ENCODE measurements at places on chromosomes 13 and 19.
A peak's percentile ranks its signal among the peaks of the same experiment; 100 is the strongest.

DNA sequence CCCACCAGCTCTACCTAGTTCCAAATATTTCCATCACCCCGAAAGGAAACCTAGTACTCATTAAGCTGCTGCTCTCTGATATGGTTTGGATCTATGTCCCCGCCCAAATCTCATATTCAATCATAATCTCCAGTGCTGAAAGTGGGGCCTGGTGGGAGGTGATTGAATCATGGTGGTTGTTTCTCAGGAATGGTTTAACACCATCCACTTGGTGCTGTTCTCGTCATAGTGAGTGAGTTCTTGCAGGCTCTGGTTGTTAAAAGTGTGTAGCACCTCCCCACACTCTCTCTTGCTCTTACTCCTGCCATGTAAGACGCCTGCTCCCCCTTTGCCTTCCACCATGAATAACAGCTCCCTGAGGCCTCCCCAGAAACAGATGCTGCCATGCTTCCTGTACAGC, 43.4 kb upstream of the MED4 start:
- DNase-seq: no peak

DNA sequence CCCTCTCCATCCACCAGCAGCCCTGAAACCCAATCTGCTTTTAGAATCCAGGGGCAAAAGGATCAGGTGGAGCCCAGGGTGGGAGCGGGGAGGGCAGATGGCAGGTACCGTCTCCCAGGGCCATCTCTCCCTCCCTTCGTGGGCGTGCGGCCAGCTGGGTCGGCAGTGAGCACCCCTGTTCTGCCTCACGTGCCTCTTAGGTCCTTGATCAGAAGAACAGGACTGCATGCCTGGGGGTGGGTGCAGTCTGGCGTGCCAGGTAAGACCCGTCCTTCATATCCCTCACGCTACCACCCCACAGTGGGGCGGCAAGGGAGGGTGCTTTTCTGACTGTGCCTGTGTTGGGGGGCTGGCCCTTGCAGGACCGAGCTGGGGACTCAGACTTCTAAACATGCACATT, 2.0 kb downstream of the SLC8A2 start:
- DNase-seq: no peak

DNA sequence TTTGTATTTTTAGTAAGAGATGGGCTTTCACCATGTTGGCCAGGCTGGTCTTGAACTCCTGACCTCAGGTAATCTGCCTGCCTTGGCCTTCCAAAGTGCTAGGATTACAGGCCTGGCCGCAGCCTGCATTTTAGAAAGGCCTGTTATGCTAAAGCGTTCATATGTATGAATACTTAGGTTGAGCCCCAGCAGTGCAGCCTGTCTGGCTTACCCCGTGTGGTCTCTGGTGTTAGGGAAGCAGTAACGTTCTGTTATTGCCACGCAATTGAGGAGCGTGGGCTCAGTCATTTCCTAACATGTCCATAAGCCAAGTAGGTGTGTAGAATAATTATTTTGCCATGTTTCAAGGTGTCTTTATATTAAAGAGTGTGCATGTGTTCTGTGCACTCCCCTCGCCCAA, 14.3 kb downstream of the HNRNPM start:
- no peak for DNase-seq

- no peak for DNase-seq
Observed at GRCh38 chr13:99978799-99979452, 2.7 kb upstream of the ZIC2 start.

GRCh38 chr13:73754727-73755292, 379.4 kb downstream of the KLF12 start:
- peak; percentile 12 for DNase-seq

- DNase-seq: peak; percentile 18
Observed at GRCh38 chr13:35858665-35859064, 272.5 kb downstream of the DCLK1 start.

DNA sequence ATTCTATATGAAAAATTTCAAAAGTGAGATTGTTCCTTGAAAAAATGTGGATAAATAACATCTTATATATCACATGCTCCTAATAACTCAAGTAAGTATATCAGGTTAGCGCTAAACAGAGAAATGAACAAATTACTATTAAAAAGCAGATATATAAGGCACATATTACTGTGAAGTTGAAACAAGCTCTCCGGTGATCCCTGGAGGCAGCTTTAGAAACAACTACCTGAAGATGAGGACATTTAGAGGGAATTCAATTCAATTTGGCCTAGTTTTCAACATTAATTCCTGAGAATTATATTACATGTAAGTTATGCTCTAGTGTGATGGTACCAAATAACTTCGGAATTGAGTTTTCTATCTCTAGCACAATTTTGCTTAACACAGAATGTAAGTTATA, 1373.6 kb upstream of the SPRY2 start:
- DNase-seq: no peak

GRCh38 chr19:29475469-29475868, 50.3 kb upstream of the VSTM2B start:
- no peak for DNase-seq

GRCh38 chr13:95317039-95317989, 16.1 kb upstream of the ABCC4 start:
- DNase-seq: no peak

DNA sequence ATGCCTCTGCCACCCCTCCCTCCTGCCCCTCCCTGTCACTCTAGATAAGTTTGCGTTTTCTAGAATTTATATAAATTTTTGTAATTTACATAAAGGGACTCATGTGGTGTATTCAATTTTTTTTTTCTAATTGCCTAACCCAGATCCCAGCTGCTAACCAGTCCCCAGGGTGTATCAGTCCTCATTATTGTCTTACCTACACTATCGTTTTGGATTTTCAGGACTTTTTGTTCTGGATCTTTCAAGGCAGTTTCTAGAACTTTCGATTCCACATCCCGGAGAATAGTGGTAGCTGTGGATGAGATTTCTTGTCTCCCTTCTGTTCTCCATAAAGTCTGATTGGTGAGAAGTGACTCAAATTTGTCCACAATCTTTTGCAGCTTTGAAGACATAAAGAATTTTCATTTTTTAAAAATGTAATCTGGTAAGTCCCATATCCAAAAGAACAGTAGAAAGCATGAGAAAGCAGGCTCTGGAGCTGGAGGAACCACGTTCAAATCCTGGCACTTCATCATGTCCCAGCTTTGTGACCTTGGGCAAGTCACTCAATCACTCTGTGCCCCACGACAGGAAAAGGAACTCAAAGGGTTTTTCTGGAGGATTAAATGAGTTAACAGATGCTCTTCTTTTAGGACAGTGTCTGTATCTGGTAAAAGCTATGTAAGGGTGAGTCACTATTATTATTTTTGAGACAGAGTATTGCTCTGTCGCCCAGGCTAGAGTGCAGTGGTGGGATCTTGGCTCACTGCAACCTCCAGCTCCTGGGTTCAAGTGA, 19.7 kb downstream of the ADGRE3 start:
- DNase-seq: no peak

- no peak for DNase-seq
Observed at GRCh38 chr13:95516021-95516420, 36.5 kb upstream of the CLDN10 start.

DNA sequence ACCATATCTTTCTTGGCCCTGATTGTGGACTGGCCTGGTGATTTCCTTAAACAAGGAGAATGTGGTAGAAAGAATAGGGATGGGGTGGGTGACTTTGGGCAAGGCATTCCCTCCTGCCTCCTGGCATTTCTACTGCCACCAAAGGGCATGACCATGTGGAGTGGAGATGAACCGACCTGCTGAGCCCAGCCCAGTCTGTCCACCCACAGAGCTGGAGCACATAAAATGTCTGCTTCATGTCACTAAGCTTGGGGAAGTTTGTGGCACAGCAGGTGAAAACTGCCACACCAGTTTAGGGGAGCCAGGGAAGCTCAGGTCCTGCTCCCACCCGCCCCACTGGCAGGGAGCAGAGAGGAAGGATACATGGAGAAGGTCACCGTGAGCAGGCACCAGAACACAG, 6.3 kb downstream of the TMEM161A start:
- no peak for DNase-seq

DNA sequence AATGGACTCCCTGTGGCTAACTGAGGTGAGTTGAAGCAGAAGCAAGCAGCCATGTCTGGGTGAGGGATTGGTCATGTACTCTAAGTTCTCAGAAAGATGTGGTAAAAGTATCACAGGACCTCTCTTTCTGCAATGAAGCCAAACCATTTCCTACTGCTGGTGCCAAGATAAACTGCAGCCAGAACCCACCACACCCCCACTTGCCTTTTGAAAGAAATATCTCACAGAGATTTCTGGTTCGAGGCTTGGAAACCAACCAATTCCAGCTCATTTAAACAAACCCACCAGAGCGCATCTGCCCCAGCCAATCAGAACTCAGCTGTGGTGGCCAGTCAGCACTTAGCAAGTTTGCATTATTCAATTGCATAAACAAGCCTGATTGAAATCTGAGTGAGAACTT, 204.5 kb upstream of the ATXN8OS start:
- DNase-seq: no peak

GRCh38 chr13:20408181-20408580, 117.5 kb downstream of the CRYL1 start:
- DNase-seq: no peak

DNA sequence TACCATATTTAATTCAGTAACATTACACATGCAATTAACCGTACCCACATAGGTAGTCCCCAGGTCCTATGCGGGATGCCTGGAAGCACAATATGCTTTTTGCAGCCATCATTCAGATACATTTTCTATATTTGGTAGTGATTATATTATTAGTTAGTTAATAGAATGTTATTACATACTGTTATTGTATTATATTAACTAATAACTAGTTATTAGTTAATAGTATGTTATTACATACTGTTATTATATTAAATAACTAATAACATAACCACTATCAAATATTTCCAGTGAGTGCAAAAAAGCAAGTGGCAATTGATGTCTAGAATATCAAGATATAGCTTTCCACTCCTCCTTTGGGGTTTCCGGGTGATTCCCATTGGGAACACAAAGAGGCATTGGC, 45.5 kb upstream of the CYP2A7 start:
- DNase-seq: no peak

DNA sequence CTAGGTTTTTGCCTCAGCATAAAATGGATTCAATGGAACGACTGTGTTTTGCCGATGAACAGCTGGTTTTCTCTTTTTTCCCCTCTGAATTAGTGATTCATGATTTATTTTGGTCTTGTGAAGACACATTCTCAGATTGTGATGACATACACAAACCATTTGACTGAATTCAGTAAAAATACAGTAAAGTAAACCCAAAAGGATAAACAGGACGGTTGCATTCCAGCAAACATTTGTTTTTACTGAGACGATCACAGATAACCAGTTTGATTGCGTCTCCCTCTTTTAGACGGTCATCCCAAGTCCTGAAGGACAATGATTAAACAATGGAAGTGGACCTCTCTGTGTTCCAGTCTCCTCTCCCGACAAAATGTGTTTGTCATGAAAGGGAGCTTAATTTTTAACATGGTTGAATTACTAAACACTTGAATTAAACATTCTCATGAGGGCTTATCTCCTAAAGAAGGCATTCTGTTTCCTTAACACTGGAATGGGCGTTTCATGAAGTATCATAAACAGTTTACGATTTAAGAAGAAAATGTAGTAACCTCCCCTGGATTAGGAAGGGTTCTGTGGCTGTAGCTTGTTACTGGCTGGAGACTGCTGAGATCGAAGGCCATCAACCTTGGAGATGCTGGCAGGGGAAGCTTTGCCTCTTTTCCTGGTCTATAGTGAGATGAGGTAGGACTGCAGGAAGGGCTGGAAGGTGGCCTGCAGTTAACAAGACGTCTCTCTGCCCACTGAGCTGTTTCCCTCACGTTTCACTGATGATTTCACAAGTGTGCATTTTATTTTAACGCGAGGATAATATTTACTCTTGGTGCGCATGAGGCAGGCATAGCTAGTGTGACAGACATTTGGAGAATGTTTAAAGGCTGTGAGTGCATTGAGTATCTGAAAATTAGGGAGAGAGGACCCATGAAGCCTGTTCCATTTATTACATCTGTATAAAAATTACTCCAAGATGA, 457.9 kb downstream of the FGF9 start:
- no peak for DNase-seq

- DNase-seq: no peak
Observed at GRCh38 chr19:46490774-46491173, 4.9 kb downstream of the PNMA8B start.

DNA sequence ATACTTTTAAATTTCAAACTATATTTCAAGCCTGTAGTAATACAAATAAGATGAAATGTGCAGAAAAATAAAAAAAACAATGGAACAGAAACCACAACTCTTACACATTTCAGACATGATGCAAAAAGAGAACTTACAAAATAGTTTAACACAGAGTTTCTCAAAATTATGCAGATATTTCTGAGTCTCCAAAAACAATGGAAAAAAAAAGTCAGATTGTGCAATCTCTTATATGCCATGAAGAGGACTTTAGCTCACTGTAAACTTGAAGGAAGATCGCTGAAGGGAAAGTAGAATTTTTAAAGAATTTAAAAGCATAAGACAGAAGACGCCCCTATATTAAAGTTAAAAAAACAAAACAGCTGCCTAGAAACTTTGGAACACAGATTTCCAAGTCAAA, 20.4 kb downstream of the ZNF708 start:
- DNase-seq: no peak

Measured in foreskin keratinocyte (primary cell).